Amniotic epithelial cell (primary cell): ENCODE measurements at places on chromosomes 12 and 14.

DNA sequence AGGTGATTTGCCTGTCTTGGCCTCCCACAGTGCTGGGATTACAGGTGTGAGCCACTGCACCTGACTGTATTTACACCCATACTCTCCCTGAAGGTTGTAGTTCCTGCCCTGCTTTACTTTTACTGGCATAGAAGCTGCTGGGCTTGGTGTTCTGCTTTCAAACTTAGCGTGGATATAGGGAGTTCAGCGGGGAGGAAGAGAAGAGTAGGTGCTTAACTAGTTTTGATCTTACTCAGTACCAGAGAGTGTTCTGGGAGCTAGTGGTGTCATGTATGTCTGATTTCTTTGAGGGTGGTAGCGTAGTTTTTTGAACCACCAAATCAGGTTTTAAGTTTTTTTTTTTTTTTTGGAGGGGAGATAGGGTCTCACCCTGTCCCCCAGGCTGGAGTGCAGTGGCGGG, 13.8 kb downstream of the RCOR1 start:
- DNase-seq, result no peak

GRCh38 chr14:102249041-102249440, 55.9 kb downstream of the MOK start:
- DNase-seq, result peak; percentile 94

GRCh38 chr12:106329231-106329982, 26.9 kb downstream of the TCP11L2 start:
- DNase-seq, result peak; percentile 43

DNA sequence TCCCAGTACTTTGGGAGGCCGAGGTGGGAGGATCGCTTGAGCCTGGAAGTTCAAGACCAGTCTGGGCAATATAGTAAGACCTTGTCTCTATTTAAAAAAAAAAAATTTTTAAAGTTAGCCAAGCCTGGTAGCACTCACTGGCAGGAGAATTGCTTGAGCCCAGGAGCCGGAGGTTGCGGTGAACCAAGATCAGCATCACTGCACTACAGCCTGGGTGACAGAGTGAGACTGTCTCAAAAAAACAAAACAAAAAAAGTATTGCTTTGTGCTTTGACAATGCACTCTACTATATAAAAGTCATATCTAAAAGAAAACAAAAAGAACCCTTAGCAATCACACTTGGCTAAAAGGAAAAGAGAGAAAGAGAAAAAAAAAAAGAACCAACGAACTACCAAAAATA, 26.8 kb downstream of the GNPTAB start:
- DNase-seq, result no peak

DNA sequence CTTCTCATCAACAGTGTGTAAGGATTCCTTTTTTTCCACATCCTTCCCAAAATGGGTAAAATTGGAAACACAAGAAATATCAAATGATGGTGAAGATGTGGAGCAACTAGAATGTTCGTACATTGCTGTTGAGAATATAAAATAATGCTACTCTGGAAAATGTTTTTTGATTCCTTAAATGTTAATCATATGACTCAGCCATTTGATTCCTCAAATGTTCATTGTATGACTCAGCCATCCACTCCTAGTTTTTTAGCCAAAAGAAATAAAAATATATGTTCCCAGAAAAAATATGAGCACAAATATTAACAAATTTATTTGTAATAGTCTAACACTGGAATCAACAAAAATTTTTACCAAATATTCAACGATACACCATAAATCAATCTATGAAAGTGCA, 1108.6 kb downstream of the LRFN5 start:
- DNase-seq, result peak; percentile 21

GRCh38 chr12:63103494-63104131, 47.4 kb downstream of the AVPR1A start:
- peak; percentile 7 for DNase-seq

GRCh38 chr12:109387425-109388166, 39.9 kb downstream of the MYO1H start:
- DNase-seq, result peak; percentile 18

GRCh38 chr14:20734430-20734806, 11.3 kb upstream of the EDDM3A start:
- DNase-seq, result no peak

DNA sequence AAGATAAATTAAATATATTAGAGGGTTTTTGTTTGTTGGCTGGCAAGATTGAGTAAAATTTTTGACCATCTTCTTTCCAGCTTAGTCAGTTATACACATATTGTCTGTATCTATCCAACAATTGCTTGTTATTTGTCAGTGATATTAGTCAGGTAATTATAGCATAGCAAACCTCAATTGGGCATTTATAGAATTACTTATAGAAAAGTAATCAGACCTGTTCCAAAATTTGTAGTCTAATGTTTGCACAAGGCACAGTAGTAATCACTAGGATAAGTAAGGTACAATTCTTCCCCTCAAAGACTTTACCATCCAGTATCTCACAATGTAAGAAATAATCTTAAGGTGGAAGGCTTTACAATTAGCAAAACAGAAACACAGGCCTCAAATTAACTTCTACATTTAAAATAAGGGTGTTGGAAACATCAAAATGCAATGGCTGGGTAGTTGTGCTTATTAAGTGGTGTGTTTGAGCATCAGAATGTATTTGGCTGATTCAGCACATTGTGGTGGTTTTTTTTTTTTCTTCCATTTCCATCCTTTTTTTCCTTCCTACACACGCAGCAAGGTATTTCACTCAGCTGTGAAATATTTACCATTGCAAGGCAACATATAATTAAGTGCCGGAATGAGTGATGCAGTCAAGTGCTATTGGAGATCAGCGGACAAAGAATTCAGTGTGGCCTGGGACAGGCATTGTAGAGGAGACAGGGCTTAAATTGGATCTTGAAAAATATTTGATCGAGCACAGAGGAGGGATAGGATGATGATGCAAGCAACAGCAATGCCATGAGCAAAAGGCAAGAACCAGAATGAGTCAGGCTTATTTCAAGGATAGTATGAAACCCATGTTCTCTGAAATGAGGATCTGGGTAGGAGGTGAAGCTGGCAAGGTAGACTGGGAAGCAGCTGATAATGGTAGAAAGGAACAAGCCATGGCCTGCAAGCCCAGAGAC, 178.2 kb downstream of the AKAP6 start:
- peak; percentile 93 for DNase-seq

- DNase-seq, result no peak
These were observed 20.1 kb upstream of the ANO2 start for GRCh38 chr12:5964913-5965900.

DNA sequence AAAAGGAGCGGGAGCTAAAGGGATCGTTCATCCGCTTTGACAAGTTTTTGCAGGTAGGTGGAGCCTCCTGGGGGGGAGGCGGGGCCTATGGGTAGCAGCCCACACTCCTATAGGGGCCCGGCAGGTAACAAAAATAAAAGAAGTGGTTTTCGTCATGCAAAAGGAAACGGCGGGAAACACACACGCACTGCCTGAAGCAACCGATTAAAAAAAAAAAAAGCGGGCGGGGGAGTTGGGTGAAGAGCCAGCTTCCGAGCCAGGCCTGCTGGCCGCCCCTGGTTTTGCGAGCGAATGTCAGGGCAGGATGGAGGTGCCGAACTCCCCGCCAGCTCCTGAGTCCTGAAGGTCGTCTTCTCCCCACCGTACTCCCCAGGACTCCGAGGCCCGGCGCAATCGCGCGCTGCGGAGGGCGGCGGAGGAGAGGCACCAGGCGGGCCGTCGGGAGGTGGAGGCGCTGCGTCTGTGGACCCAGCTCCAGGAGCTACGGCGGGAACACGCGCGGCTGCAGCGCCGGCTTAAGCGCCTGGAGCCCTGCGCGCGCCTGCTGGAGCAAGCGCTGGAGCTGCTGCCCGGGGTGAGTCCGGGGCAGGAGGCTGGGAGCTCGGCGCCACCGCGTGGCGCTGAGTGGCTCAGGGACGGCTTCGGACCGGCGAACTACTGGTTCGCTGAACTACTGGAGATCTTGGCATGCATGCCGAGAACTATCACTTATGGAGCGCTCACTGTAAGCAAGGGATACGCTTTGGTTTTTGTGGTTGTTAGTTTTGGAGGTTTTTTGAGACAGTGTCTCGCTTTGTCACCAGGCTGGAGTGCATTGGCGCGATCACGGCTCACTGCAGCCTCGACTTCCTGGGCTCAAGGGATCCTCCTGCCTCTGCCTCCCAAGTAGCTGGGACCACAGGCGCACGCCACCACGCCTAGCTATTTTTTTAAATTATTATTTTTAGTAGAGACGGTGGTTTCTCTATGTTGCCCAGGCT, 3.6 kb downstream of the CFAP73 start:
- peak; percentile 59 for DNase-seq
